Stimulated activated CD4-positive, alpha-beta T cell treated with anti-CD3 and anti-CD28 coated beads, TNF-alpha, amount 100 ng/mL, for 4 hours (primary cell): ENCODE measurements at places on chromosomes 3 and 15.

GRCh38 chr3:45760878-45761711 is 35.2 kb downstream of the SLC6A20 start:
- no peak for DNase-seq

GRCh38 chr3:139934613-139935015 is 371 bp upstream of the CLSTN2 start:
- DNase-seq, result no peak

GRCh38 chr15:85556618-85556895 is 176.2 kb downstream of the AKAP13 start:
- no peak for DNase-seq

DNA sequence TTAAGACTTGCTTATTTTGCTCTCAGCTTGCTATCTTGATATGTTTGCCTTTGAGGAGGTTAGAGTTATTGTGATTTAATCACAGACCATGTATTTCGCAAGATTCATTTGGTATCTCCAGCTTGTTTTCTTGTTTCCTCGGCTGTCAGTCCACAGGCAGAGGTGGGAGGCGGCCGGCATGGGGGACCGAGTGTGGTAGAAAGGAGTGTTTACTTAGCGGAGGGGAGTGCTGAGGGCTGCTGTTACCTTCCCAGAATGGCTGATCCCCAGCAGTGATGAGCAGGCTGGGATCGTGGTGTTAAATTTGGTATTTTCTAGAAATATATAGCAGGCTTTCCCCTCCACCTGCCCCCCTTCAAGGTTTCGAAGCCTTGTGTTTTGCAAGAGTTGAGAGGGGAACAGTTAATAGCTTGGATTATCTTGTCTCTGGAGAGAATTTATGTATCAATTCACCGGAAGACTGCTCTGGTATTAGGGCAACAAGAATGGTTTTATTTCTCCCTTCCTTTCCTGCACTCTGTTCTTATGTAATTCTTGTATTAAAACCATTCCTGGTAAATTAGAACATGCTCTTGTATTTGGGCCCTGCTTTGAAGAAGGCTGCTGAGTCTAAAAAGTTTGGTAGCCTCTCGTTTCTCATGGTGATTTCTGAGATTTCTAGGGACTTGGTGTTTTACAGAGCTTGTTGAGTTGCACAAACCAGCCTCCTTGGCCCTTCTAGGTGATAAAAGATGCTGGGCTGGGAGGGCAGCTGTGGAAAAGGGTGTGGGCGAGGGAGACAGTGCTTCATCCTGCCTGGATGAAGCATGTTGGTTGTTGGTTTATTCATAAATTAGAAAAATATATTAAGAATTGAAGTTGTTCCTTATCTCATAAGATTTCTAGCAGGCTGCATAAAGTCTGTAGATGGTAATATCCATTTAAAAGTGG is 151.4 kb downstream of the IGF1R start:
- no peak for DNase-seq

- DNase-seq, result no peak
Measured at GRCh38 chr3:149417174-149417573, 39.7 kb upstream of the TM4SF1 start.
